ENCODE measurements at places on chromosomes 16 and 17.

DNA sequence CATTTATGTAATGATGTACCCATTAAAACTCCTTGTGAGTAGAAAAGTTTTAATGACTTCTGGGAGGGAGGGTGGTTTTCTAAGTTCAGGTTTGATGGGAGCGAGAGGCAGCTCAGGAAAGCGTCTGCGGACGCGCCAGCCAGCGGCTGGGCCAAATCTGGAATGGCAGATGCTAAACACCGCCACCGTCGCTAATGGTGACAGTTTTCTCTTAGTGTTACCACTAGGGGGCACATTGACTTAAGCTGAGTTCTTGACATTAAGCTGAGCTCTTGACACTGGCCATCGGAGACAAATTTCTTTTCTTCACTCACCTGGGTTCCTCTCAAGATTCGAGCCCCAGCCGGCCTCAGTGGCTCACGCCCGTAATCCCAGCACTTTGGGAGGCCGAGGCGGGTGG is 6.7 kb downstream of the TRPV1 start:
- DNase-seq, result no peak

DNA sequence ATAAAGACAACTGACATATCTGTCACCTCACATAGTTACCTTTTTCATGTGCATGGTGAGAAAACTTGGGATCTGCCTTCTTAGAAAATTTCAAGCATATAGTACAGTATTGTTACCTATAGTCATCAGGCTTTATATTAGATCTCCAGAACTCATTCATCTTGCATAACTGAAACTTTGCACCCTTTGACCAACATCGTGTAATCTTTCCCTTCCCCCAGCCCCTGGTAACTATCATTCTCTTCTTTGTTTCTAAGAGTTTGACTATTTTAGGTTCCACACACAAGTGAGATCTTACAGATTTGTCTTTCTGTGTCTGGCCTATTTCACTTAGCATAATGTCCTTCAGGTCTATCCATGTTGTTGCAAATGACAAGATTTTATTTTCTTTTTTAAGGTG is 22.9 kb upstream of the TBX4 start:
- no peak for DNase-seq

GRCh38 chr16:6888531-6888930 is 444.1 kb upstream of the RBFOX1 start:
- no peak for DNase-seq

GRCh38 chr17:74950207-74950606 is 14.5 kb downstream of the OTOP3 start:
- no peak for DNase-seq

DNA sequence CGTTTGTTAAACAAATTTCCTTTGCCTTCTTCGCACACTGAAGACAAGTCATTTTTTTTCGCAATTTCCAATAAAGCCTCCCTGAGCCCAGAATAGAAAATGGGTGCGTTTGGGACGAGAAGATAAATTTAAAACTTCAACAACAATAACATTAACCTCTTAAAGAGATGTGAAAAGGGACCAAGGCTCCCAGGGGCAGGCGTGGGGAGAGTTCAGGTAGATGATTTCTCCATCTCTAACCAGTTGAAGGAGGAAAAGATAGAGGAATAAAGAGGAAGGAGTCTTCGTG is 1.3 kb upstream of the HOXB4 start:
- DNase-seq, result no peak

DNA sequence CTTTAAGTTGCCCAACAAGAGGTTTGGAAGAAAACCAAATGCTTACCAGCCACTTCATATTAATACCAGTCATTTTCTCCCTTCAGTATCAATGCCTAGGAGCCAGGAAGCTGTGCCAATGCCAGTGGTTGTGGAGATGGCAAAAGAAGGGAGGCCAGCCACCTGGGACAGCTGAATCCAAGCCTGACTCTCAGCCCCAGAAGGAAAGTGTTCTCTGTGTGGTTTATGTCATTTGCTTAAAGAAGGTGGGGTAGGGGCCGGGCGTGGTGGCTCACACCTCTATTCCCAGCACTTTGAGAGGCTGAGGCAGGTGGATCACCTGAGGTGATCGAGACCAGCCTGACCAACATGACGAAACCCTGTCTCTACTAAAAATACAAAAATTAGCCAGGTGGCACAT is 13.4 kb downstream of the C17orf78 start:
- DNase-seq, result no peak

DNA sequence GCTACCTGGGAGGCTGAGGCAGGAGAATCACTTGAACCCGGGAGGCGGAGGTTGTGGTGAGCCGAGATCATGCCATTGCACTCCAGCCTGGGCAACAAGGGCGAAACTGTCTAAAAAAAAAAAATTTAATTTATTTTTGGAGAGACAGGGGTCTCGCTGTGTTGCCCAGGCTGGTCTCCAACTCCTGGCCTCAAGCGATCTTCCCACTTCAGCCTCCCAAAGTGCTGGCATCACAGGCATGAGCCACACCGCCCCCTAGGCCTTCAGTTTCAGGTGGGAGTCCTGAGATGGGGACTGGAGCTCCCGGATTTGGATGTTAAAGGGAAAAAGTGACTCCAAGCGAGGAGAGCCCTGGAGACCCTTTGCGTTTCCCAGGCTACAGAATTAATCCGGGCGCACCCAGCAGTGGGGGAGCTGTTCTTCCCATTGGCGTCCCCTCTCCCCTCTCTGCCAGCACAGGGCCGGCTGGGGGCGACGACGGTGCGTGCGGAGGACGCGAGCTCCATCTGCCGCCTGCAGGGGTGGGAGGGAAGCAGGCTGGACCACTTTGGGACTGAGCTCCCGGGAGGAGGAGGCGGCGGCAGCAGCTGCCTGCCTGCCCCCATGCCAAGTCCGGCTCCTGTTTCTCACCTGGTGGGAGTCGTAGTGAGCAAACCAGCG is 49.3 kb upstream of the USP7 start:
- no peak for DNase-seq

DNA sequence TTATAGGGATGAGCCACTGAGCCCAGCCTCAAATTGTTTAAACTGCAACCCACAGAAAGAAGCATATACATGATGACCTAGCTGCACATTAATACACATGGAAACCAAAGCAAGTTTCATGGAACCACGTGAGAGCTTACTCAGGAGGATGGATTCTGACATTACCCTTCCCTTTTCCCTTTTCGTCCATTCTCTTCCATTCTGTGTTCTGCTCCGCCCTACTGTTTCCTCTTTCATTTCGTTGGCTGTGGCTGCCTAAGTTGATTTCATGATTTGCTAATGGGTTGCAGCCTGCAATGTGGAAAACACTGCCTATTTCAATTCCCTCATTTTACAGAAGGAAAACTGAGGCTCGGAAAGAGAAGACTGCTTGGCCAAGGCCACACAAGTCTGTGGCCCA is 176.5 kb downstream of the C16orf78 start:
- no peak for DNase-seq

GRCh38 chr17:4565209-4566141 is 5.1 kb upstream of the GGT6 start:
- peak; percentile 48 for DNase-seq

DNA sequence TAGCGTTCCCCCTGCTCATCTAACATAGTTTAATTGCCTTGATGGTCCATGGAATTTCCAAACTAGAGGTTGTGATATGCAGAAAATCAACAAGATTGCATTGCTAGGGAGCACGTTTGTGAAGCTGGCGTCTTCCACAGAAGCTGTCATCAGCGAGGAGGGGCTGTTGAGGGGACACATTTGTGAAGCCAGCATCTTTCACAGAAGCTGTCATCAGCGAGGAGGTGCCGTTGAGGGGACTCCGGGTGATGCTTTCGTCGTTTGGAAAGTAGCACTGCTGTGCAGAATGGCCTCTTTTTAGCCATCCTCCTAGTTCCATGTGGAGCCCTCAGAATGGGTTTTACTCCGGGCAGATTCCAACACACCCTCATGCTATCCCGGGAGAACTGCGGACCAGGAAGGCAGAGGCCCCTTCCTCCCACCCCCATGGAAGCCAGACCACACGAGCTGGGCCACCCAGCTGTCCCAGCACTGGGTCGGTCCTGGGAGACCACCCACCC is 119.6 kb upstream of the CHMP6 start:
- no peak for DNase-seq

DNA sequence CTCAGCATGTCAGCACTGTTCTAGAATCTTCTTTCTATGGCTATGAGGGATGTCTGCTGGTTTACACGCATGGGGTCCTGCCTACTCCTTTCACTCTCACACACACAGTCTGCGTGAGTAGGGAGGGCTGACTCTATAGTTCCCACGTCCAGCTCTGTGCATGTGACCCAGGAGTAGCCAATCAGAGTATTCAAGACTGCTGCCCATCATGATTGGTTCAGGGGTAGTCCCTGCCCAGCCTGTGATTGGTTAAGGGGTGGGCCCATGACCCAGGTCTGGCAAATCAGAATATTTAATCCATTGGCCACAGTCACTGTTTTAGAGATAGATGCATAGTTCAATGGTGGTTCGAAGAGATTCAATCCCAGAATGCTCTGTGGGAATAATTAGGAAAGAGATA is 151.3 kb upstream of the IRX3 start:
- DNase-seq, result no peak

DNA sequence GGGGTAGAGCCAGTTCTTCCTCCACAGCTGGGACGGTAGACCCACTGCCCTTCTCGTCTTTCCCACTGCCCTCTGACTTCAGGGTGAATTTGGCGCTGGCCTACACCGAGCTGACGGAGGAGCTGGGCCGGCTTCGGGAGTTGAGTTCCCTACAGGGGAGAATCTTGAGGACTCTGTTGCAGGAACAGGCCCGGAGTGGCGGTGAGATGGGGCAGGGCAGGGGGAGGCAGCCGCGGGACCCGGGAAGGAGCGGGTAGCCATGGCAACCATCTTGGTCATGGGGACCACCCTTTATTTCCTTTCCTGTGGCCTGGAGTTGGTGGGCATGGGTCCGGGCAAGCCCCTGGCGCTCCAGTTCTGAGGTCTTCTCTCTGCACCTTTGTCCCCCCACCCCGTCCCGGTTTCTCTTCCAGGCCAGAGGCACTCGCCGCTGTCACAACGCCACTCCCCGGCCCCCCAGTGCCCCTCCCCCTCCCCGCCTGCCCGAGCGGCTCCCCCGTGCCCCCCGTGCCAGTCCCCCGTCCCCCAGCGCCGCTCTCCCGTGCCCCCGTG is 14.4 kb downstream of the TBKBP1 start:
- DNase-seq, result no peak

GRCh38 chr17:17942846-17943245 is 29.4 kb downstream of the TOM1L2 start:
- no peak for DNase-seq

DNA sequence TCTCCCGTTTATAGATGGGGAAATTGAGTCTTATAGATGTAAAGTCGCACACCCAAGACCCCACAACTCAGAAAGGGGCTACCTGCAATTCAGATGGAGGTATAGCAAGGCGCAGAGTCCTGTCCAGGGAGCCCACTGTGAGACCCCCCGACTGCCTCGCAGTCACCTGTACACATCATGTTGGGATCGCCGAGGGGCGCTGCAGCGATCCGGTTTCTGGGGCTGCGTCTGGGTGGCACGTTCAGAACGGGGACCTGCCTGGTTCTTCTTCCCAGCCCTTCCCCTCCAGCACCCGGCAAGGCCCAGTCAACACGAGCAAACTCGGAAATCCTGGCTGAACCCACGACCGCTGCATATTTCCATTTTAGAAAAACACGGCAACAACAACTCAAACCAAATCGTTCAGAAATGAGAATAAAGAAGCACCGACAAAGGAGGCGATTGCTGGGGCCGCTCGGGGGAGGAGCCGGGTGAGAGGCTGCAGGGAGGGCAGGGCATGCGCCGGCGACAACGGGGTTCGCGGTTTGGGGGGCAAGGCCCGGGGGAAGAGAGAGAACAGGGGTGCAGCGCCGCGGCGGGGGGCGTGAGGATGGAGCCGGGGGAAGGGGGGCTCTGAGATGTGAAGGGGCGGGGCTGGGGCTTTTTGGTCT is 643 bp downstream of the HSDL1 start:
- peak; percentile 44 for DNase-seq

DNA sequence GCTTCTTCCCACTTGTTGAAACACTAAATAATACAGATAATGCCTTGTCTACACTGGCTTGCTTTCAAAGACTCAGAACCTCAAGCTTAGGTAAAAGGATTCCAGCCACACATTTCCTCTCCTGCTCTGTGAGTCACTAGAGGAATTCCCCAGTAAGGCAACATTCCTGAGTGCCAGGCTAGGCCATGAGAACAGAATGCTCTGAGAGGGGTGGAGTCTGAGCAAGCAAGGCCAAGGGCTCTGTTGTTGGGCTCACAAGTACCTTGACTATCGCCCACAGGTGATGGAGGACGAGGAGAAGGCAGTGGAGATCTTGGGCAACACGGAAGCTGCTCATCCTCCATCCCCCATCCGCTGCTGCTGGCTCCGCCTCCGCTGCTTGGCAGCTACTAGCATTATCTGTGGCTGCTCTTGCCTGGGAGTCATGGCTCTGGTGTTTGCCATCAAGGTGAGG is 6.7 kb upstream of the PHKG2 start:
- DNase-seq, result no peak

GRCh38 chr17:77948690-77949114 is 9.8 kb upstream of the TNRC6C start:
- DNase-seq, result no peak

- no peak for DNase-seq
Measured at GRCh38 chr17:13572581-13572980, 29.1 kb downstream of the HS3ST3A1 start.

- no peak for DNase-seq
Measured at GRCh38 chr17:44132275-44132821, 8.9 kb upstream of the HDAC5 start.

- DNase-seq, result no peak
Measured at GRCh38 chr17:3049705-3050295, 13.6 kb downstream of the OR1D5 start.

DNA sequence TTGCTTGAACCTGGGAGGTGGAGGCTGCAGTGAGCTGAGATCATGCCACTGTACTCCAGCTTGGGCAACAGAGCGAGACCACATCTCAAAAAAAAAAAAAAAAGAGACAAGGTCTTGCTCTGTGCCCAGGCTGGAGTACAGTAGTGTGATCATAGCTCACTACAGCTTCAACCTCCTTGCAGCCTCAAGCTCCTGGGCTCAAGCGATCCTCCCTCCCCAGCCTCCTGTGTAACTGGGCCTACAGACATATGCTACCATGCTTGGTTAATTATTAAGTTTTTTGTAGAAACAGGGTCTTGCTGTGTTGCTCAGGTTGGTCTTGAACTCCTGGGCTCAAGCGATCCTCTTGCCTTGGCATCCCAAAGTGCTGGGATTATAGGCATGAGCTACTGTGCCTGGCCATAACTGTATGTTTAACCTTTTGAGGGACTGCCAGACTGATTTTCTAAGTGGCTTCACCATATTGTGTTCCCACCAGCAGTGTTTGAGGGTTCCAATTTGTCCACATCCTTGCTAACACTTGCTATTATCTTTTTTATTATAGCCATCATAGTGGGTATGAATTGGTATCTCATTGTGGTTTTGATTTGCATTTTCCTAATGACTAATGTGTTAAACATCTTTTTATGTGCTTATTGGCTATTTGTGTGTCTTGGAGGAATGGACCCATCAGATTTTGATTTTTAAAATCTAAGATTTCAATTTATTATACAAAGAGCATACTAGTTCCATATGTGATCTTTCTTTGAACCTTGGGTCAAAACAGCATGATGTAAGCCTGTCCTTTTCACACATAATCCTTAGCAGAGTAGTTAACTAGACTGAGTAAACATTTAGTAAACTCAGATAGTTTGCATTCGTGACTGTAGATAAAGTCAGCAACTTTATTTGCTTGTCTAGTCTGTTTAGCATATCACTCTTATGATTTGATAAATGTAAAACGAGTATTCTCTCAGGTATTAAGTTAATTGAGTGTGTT is 38.1 kb upstream of the KPNB1 start:
- no peak for DNase-seq

GRCh38 chr17:51636291-51636690 is 375.9 kb downstream of the UTP18 start:
- DNase-seq, result no peak
